ENCODE measurements at places on chromosomes 16 and 17. TPM values are rescaled to one million over a fixed set of nuclear protein-coding genes. Genes with fewer than 3 reads are reported as not detected.

The KRTAP4-6 gene
- not detected for total RNA-seq

The NGFR gene
- not detected for total RNA-seq

The RND2 gene
- total RNA-seq, result under 0.01 TPM

The CD79B gene
- 4.5 TPM for total RNA-seq

The CAPNS2 gene
- not detected for total RNA-seq

The ALOX12 gene
- total RNA-seq, result not detected

The C17orf100 gene
- total RNA-seq, result 0.07 TPM
